ENCODE measurements at places on chromosomes 12 and 14.

- no peak for DNase-seq
Measured at GRCh38 chr12:107653519-107653918, 32.1 kb upstream of the PWP1 start.

DNA sequence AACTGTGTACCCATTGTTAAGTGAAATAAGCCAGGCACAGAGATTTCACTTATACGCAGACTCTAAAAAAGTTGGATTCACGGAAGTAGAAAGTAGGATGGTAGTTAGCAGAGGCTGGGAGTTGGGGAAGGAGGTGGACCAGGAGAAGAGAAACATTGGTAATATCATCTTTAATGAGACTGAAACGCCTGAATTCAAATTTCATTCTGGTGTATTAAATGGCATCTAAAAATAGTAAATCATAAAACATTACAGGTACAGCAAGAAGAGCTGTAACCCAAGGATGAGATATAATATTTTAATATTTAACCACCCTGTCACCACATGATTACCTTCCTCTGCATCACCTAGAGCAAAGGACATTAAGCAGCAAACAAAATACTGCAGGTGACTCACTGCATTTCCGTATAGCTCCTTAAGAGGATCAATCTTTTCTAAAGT lies 99.4 kb downstream of the EPS8 start:
- DNase-seq, result no peak

- no peak for DNase-seq
Measured at GRCh38 chr12:124188561-124189405, 106.1 kb upstream of the RFLNA start.

- DNase-seq, result no peak
Measured at GRCh38 chr14:69355607-69356281, 42.4 kb downstream of the ERH start.

- no peak for DNase-seq
Measured at GRCh38 chr12:120032242-120032641, 43.2 kb downstream of the BICDL1 start.

GRCh38 chr12:29534935-29535334 lies 37.4 kb upstream of the OVCH1 start:
- no peak for DNase-seq

- DNase-seq, result no peak
Measured at GRCh38 chr14:103763730-103764488, 48.3 kb downstream of the ZFYVE21 start.

DNA sequence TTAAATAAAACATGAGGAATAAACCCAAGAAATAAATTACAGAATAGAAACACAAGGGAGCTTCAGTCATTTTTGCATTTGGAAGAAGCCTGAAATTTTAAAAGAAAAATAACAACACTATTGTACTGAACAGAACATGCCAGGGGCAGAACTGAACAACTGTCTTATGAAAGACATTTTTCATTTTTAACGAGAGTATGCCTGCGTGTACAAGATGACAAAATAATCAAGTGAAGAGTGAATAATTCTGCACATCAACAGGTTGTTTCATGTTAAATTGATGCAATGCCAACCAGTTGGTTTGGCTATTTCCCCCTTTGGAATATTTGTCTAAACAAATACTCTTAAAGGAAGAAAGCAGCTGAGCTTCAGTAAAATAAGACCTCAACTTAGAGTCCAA lies 103.3 kb upstream of the BTG1 start:
- DNase-seq, result no peak

- no peak for DNase-seq
Measured at GRCh38 chr12:103676893-103677292, 89.8 kb downstream of the STAB2 start.

All from stimulated activated CD8-positive, alpha-beta memory T cell treated with anti-CD3 and anti-CD28 coated beads, Interleukin-4, amount 100 ng/mL, for 1 hour (primary cell).